ENCODE measurements at places on chromosomes 5 and 9.

- no peak for DNase-seq
Observed at GRCh38 chr9:126504977-126505455, 108.7 kb upstream of the LMX1B start.

GRCh38 chr9:98960409-98960808 lies 16.7 kb downstream of the COL15A1 start:
- DNase-seq: no peak

DNA sequence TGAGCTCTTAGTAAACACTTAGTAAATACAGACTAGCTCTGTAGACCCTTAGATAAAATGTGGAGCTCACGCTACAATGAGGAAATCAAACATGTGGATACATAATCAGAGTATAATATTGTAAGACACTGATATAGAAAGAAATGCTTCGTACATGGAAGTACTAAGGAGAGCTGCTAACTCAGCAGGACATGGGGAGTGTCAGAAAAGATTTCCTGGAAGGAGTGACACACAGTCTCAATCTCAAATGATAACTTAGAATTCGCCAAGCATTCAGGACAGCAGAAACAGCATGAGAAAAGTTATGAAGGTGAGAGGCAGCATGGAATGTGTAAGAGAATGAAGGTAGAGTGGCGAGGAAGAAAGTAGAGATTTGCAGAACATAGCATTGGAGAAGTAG lies 80.8 kb downstream of the ZNF622 start:
- DNase-seq: no peak

DNA sequence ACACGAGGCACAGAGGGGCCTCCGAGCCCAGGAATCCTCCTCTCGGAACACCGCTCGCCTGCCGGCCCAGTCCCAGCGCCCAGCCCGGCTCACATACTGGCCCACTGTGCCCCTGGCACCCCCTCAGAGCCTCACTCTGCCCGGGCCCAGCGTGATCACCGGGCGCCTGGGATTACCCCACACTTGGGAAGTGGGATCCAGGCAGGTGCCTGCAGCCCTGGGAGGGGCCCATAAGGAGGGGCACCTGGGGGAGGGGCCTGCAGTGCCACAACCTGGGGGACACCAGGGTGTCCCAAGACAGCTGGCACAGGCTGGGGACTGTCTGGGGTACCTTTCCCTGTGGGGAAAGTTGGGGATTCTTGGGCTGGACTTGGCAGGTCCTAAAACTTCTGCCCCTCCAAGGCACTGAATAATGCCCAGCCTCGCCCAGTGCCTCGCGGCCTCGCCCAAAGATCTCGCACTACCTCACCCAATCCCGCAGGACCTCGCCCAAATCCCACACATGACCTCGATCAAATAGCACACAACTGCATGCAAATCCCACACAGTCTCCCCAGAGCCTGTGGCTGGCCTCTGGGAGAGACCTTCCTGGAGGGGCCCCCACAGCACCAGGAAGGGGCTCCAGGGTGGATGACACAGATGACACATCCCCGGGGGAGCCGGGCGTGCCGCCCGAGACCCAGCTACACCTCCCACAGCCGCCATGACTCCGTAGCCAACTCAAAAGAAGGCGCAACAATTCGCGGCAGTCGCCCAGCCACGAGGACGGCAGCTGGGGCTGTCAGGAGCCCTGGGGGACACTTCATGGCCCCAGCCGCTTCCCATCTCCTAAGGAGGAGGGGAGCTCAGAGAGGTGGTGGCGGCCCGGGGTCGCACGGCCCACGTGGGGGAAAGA lies 13.7 kb downstream of the NOTCH1 start:
- no peak for DNase-seq

DNA sequence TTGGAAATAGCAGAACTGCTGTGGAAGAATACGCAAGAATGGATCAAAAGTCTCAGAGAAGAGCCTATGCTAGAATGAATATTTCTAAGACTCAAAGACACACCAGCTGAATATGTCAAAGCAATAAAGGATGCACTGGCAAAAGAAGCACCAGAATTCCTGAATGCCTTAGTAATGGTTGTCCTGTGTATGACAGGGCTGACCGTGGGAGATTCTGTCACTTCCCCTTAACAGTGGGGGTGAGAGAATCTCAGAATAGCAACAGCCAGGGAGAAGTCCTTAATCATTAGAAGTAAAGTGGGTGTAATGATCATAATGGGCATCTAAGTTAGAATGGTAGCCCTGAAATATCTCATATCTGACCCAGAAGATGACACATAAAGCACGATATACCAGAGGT lies 14.6 kb upstream of the PRR16 start:
- DNase-seq: no peak

DNA sequence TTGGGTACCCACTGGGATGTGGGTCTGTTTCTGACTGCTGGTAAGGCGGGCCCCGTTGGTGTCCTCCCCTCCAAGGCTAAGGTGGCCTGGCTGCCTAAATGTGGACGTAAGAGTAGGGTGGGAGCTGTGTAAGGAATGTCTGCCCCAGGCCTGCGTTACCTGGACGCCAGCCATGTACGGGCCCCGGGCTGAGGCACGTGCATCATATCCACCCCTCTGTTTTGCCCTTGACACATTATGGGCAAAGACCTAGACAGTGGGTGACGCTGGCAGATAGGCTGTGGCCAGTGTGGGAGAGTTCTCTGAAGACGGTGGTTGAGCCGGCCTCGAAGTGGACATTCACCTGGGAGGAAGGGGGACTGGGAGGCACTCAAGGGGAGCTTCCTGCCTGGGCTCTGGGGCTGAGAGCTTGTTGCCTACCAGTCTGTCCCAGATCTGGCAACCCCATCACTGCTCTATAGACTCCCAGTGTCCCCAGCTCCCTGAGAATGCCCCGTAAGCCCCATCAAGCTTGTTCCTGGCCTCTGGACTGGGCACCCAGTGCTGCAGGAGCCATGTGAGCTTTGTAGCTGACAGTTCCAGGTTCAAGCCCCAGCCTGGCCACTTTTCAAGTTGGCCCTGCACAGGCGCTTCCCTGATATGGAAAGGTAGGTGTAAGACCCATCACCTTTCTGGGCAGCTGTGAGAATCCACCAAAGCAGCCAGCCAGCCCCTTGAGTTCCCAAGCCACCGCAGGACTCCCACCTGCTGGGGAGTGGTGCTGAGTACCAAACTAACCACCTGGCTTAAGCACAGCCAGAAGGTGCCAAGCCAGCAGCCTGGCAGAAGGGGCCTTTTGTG lies 3.2 kb upstream of the PRR7 start:
- no peak for DNase-seq

- no peak for DNase-seq
Observed at GRCh38 chr9:24590432-24590831, 44.7 kb upstream of the IZUMO3 start.

GRCh38 chr9:117796681-117797080 lies 92.5 kb downstream of the TLR4 start:
- no peak for DNase-seq

DNA sequence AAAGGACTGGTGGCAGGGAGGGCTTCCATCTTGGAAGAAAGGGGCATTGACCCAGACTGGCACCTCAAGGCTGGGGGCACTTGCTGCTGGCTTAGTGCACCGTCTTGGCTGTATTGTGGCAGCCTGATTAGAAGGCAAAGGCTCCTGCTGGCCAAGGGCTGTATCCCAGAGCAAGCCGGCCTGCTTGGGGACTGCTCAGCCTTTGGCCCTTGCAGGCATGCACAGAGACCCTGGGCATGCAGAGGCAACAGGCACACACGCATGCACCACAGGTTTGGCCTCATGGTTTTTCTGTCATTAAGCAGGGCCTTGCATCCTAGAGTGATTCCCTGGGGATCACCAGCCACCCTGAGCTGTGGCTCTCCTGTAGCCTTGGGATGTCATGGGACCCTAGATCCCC lies 29.0 kb downstream of the PITX1 start:
- no peak for DNase-seq

DNA sequence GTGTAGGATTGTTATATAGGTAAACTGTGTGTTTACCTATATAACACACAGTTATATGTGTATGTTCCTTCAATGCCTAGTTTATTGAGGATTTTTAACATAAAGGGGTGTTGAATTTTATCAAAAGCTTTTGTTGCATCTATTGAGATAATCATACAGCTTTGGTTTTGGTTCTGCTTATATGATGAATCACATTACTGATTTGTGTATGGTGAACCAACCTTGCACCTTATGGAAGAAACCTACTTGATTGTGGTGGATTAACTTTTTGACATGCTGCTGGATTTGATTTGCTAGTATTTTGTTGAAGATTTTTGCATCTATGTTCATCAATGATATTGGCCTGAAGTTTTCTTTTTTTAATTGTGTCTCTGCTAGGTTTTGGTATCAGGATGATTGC lies 194.9 kb downstream of the TMEM167A start:
- no peak for DNase-seq

- no peak for DNase-seq
Observed at GRCh38 chr5:7405277-7405676, 9.3 kb downstream of the ADCY2 start.

GRCh38 chr5:175627739-175628138 lies 30.1 kb upstream of the HRH2 start:
- DNase-seq: no peak

DNA sequence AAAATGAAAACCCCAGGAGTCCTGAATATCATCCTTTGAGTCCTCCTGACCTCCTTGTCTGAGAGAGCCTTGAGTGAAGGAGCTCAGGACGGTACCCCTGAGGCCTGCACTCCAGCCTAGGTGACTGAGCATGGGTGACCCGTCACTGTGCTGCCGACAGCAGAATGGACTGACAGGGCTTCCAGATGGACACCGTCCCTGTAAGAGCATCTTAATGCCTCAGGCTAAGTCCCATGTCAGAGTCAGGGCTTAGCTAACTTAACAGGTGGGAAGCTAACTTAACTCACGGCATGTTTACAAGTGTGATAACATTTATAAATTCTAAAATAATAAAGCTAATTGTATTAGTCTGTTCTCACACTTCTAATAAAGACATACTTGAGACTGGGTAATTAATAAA lies 68.3 kb downstream of the IL6ST start:
- no peak for DNase-seq

DNA sequence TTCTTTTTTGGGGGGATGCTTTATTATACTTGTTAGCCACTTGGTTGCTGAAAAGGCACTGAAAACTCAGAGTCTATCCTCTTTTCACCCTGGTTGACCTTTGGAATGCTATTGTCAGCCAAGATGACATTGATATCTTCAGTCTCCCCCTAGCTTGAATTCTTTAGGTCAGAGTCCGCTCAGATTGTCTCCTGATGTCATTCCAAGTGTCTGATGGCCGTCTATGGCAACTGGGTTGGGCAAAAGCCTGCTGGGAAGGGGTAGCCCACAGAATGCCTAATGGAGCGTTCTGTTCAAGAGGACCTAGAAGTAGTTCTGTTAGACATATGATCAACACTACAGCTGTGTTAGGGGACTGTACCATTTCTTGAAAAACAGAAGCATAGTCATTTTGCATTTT lies 9.7 kb upstream of the MEF2C start:
- no peak for DNase-seq

GRCh38 chr9:137085920-137086530 lies 760 bp upstream of the MAN1B1 start:
- DNase-seq: no peak

- DNase-seq: no peak
Observed at GRCh38 chr5:75571547-75571946, 39.7 kb upstream of the ANKDD1B start.

GRCh38 chr9:135499326-135500070 lies 984 bp upstream of the MRPS2 start:
- peak; percentile 92 for DNase-seq

GRCh38 chr9:27333241-27334052 lies 36.5 kb upstream of the EQTN start:
- peak; percentile 83 for DNase-seq

- no peak for DNase-seq
Observed at GRCh38 chr5:21603796-21604195, 1249.3 kb downstream of the CDH12 start.

GRCh38 chr5:143459433-143459832 lies 55.9 kb upstream of the NR3C1 start:
- DNase-seq: no peak

Data from NCI-H345 (cell line).